ENCODE measurements at places on chromosomes 4 and X.

DNA sequence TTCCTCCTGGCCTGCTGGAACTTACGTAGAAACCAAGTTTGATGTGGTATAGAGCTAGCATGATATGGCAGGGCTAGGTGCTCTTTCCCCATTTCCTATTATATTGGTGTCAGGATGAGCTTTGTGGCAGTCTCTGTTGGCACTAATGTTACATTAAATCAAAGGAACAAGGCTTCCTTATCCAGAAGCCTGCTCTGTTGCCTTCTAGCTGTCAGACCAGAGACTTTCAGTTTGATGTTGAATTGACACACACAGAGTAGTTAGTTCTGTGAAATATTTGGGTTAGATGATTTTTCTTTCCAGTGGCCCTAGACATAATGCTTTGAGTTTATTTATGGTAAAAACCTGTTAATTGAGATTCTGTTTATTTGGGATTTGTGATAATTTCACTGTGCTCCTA is 10.0 kb downstream of the CNKSR2 start:
- no peaks in the 10 kb centered on the region for H3K36me3 ChIP-seq
- no peaks in the 10 kb centered on the region for H3K4me1 ChIP-seq
- H3K4me3 ChIP-seq, result no peak overlapping the region
- H3K27ac ChIP-seq, result no peak overlapping the region

- no peak for DNase-seq
- H3K4me3 ChIP-seq, result no peak overlapping the region
- H3K27ac ChIP-seq, result no peak overlapping the region
- no peaks in the 10 kb centered on the region for H3K4me1 ChIP-seq
- no peaks in the 10 kb centered on the region for H3K27me3 ChIP-seq
Measured at GRCh38 chr4:9999956-10000561, 21.2 kb downstream of the SLC2A9 start.

- H3K4me3 ChIP-seq, result no peak overlapping the region
- no peaks in the 10 kb centered on the region for H3K36me3 ChIP-seq
- H3K27ac ChIP-seq, result no peak overlapping the region
Measured at GRCh38 chr4:141635736-141636081, 674 bp upstream of the IL15 start.

- DNase-seq, result no peak
- no peaks in the 10 kb centered on the region for H3K36me3 ChIP-seq
- no peak overlapping the region for H3K27ac ChIP-seq
- H3K4me1 ChIP-seq, result no peaks in the 10 kb centered on the region
Measured at GRCh38 chrX:154805696-154806091, 409 bp upstream of the MPP1 start.
